ENCODE measurements at places on chromosomes 11 and 22. TPM values are rescaled to one million over a fixed set of nuclear protein-coding genes. Genes with fewer than 3 reads are reported as not detected.

The PIH1D2 gene
- total RNA-seq = 3.6 TPM

The C11orf86 gene
- total RNA-seq = not detected

The APOA5 gene
- total RNA-seq = not detected

The THY1 gene
- 214 TPM for total RNA-seq

The CCDC83 gene
- total RNA-seq = not detected

The TPBGL gene
- total RNA-seq = 0.36 TPM

The RHOD gene
- 17.7 TPM for total RNA-seq

The CASP4 gene
- 52.3 TPM for total RNA-seq

The TREH gene
- not detected for total RNA-seq

The DEUP1 gene
- total RNA-seq = not detected

The AMBRA1 gene
- total RNA-seq = 29.6 TPM

The OSBP2 gene
- total RNA-seq = 1.4 TPM

The SMIM35 gene
- not detected for total RNA-seq

Data from sigmoid colon (tissue), 7 donors.